ENCODE measurements at places on chromosomes 4 and X.

- no peak for DNase-seq
Measured at GRCh38 chr4:36243355-36244256, 708 bp downstream of the ARAP2 start.

GRCh38 chr4:110131916-110132315 is 66.5 kb downstream of the ELOVL6 start:
- no peak for DNase-seq

DNA sequence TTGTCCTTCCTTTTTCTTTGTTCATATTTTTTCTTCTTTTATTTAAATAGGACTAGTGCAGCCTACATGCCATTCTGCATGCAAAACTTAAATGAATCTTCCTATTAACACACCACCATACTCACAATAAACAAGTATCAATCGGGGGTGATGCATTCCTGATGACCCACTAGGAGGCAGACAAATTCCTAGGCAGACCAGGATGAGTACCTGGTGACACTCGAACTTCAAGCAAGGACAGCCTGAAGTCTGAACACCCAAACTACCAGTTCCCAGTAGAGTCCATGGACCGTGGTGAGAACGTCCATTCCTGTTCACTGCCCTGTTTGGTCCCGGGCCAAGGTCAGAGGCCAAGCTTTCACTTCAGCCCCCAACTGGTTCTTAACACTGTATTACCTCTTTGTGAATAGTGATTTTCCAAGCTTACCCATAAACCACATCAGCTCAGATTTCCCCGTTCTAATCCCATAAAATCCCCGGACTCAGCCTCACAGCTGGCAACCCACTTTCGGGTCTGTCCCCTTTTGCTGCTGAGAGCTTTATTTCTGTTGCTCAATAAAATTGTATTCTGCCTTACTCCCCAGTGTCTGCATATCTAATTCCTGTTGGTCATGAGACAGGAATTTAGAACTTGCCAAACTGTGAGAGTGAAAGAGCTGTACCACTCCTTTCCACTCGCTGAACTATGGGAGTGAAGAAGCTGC is 1286.6 kb downstream of the FSTL5 start:
- DNase-seq: peak; percentile 5

GRCh38 chrX:29941287-29941686 is 274.1 kb upstream of the MAGEB2 start:
- DNase-seq: no peak

DNA sequence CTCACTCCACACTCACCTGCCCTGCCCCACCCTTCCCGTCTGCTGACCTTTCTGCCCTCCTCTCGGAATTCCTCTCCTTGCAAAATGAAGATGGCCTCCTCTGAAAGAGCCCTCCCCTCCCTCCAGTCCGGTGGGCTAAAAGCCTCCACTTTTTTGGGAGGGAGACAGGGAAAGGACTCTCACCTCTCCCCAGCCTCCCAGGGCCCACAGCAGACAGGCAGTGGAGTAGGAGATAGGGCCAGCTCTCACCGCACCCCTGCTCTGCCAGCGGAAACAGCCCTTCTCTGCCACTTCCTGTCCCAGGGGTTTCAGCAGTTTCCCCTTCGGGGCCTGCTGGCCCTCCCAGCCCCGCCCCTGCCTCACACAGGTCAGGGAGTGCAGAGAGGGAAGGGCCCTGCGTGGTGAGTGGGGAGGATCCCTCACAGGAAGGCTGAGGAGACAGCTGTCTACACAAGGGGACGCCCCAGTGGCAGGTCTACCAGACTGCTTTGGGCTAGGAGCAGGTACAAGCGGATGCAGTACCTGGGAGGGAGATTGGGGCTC is 18.2 kb downstream of the ELF4 start:
- DNase-seq: no peak

- no peak for DNase-seq
Measured at GRCh38 chrX:110924871-110925270, 129.3 kb upstream of the CHRDL1 start.

DNA sequence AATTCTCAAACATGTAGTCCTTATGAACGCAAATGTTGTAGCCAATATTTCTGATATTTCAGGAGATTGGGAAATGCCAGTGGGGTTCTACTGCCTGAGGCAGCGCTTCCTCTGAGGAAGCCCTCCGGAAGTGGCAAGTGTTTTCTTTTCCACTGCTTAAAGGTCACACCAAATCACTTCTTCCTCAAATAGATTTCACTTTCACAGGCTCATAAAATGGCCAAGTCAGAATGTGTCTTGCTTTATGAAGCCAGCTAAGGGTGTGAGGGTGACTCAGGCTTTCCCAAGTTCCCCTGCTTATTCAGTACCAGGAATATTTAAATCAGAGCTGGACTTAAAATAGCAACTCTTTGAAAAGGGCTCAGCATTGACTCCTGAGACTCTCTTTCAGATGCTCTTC is 514.2 kb upstream of the DIPK2B start:
- peak; percentile 79 for DNase-seq

- no peak for DNase-seq
Measured at GRCh38 chr4:55170462-55170861, 45.1 kb upstream of the KDR start.

DNA sequence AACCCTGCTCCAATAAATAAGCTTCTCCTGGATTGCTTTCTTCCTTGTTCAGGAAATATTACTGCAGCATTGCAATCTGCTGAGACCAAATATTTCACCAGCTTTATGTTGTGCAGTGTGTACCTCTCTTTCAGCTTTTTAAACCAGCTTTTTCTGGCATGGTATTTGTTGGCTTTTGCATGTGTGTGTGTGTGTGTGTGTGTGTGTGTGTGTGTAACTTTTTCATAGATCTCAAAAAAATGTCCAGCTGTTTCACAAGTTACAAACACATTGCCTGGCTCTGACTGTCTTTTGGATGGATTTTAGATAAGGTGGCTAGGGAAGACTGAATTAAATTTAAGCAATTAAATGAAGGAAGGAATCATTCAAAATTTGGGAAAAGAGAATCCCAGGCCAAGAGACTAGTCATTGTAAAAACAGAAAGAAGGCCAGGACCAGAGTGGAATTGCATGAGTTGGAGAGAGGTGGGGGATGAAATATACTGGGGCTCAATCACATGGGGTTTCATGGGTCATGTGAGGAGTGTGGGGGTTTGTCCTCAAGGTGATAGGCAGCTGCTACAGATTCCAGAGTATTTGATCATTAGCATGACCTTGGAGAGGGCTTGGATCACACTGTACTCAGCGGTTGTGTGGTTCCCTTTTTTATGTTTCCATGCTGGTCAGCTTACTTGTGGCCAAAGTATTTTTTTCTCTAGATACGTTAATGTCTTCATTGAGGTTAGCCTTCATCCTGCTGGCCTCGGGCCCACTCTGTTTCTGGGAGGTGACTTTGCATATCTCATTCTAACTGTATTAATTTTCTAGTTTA is 357.7 kb upstream of the BOD1L1 start:
- DNase-seq: peak; percentile 82

- peak; percentile 42 for DNase-seq
Measured at GRCh38 chr4:15755321-15756155, 22.6 kb upstream of the CD38 start.

- DNase-seq: peak; percentile 67
Measured at GRCh38 chr4:117481742-117482141, 396.4 kb upstream of the TRAM1L1 start.

- no peak for DNase-seq
Measured at GRCh38 chr4:174910271-174910670, 7.9 kb upstream of the ADAM29 start.

- DNase-seq: no peak
Measured at GRCh38 chr4:79330720-79331119, 4.9 kb upstream of the NAA11 start.

DNA sequence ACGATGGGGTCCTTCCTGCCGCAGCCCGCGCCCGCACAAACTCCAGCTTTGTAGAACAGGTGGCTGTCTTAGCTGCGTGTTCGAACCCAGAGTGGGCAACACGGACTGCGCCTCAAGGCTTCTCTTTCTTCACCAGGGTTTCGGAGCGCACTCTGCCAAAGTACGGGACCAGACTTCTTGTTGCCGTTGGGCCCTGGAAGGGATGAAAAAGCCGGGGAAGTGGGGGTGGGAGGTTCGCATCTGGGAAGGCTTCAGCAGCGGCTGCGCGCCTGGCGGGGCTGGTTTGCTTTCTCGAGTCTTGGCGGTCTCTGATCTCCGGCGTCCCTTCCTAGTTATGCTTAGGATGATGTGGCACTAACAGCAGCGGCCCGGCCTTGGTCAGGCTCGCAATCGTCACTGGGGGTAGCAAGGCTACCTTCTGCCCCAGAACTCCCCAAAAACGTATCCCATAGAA is 673 bp downstream of the PARM1 start:
- DNase-seq: no peak

GRCh38 chrX:108235986-108236385 is 144.4 kb downstream of the ATG4A start:
- no peak for DNase-seq

Data from fibroblast of skin of right biceps (primary cell).